GM23338 (cell line): ENCODE measurements at places on chromosomes 7 and 10.

DNA sequence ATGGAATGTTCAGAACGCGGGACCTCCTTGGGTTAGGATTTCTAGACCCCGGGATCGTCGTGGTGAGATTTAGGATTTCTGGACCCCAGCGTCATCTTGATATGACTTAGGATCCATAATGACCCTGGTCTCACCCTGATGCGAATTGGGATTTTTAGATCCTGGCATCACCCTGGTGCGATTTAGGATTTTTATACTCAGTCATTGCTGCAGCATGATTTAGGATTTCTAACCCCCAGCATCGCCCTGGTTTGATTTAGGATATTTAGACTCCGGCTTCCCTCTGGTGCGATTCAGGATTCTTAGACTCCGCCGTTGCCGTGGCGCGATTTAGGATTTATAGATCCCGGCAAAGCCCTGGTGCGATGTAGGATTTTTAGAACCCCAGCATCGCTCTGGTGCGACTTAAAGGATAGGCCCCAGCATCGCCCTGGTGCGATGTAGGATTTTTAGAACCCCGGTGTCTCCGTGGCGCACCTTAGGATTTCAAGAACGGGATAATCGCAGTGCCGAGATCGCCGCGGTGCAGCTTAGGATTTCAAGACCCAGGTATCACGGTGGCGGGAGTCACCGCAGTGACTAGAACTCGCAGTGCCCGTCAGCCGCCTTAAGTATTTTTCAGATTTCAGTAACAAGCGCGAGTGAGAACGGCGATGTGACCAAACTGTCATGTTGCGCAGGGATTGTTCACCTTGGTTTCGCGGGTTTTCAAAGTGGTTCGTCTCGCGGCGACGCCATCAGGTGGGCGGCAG lies 814 bp downstream of the MEST start:
- DNase-seq = peak; percentile 23

GRCh38 chr7:132756484-132756990 lies 180.3 kb upstream of the PLXNA4 start:
- DNase-seq = no peak

- no peak for DNase-seq
Measured at GRCh38 chr7:122637784-122638183, 61.1 kb downstream of the RNF133 start.

DNA sequence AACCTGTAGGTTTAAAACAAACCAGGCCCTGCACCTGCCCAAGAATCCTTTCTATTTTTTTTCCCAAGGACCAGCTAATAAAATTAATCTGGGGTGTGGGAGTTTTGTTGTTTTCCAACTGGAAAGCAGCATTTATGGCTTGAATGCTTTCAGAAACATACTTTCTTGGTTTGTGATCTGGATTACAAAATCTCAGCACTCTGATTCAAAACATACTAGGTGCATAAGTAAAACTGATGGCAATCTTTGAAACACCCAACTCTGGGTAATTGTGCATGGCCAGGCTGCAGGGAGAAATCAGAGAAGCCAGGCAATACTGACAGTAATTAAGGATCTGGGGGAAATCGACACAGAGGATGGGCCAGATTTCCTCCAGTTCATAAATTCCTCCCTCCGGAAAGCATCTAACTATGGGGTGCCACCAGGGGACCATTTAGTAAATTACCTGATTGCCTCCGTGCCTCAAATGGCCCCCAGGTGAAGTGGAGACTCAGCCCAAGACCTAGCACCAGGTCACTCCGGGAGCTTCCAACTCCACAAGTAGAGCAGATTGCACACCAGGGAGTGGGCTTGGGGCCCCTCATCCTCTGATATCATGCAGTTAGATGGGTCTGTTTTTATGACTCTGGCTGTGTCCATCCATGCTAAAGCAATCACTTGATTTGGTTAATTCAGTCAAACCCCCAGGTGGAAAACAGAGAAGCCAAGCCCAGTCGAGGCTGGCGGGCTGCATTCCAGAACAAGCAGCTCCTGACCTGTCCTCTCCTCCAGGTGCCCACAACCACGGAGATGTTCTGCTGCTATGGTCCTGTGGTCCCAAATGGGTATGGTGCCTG lies 15.2 kb upstream of the C10orf53 start:
- DNase-seq = no peak

DNA sequence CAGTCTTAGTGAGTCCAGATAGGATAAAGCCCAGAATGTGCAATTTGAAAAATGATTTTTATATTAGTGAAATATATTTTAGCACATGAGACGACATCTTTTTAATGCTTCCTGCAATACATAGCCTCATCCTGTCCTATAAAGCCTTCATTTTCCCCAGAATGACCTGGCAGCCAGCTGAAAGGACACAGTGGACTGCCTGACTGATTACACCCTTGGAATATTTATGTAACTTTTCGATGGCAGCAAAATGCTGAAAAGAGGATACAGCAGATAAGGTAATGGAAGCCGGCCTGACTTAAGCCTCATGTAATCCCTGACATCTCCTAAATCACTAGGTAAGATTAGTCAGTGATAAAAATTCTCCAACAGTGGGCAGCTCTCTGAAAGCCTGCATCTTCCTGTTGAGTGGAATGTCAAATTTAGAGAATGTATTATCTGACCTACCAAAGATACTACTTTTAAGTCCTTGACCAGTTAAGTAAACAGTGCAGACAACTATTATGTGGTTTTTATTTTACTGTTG lies 210.7 kb upstream of the STEAP1 start:
- no peak for DNase-seq

GRCh38 chr7:147411096-147411495 lies 1179.5 kb upstream of the C7orf33 start:
- DNase-seq = no peak

DNA sequence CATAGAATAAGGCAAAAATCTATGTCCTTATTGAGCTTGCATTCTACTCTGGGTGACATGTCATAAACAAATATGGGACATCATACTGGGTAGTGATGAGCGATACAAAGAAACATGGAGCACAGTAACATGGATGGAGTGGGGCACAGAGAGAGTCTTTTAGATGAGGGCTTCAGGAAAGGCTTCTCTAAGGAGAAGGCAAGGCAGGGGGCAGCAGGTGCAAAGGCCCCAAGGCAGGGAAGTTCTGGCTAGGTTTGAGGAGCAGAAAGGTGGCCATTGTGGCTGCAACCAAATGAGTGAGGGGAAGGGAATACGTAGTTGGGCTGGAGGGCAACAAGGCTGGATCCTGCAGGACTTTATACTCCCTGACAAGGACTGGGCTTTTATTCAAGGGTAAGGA lies 211.4 kb downstream of the HERPUD2 start:
- no peak for DNase-seq

- no peak for DNase-seq
Measured at GRCh38 chr10:35153716-35154115, 27.1 kb downstream of the CREM start.

DNA sequence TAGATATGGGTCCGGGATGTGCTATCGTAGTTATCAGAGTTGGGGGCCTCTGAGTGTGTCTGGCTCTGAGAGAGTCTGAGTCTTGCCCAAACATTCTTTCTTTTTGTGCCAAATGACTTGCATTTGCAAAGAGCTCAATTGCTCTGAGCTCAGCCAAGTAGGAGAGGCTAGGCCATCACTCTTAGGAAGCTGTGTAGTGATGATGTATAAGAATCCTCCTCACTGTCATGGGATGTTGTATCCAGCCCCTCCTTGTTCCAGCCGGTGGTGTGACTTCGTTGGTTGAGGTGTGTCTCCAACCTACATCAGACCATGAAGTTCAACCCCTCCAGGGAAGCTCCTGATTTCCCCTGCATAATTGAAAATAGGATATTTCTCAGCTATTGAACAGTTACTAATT lies 97.5 kb upstream of the NPS start:
- DNase-seq = no peak

DNA sequence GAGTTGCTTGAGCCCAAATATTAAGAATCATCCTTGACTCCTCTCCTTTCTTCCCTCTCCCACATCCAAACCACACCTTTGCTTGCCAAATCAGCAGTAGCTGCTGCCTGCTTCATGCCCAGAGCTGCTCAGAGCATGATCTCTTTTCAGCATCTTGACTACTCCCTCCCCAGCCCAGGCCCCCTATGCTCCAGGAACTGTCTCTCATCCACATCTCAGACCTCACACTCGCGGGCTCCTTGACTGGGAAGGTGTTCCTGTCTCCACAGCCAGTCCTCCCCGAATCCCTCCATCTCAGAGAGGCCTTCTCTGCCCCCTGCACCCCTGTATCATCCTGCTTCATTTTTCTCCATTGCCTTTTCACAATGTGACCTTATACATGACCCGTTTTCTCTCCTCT lies 157.0 kb downstream of the DNAJB6 start:
- no peak for DNase-seq

DNA sequence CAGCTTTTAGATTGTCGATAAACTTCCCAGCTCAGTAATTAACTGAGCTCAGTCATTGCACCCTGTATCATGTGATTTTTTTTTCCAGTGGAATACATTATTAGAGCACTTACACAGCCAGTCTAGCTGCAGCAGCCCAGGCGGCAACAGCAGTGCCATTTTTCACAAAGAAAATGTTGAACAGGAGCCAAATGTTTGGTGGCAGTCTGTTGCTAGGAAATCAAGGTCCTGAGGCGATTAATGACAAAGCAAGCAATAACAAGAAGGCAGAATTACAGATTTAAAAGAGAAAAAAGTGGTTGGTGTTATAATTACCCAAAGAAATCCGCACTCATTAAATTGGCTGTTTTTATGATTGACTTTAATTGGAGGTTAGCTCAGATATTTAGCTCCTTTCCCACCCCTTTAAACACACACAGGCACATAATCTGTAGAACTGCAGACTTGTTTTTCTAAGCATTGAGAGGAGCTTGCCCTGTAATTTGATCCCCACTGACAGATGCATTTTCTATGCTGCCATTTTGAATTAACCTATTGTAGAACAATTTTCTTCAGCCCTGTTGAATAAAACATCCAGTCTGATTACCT lies 267.4 kb downstream of the ADK start:
- DNase-seq = peak; percentile 53

DNA sequence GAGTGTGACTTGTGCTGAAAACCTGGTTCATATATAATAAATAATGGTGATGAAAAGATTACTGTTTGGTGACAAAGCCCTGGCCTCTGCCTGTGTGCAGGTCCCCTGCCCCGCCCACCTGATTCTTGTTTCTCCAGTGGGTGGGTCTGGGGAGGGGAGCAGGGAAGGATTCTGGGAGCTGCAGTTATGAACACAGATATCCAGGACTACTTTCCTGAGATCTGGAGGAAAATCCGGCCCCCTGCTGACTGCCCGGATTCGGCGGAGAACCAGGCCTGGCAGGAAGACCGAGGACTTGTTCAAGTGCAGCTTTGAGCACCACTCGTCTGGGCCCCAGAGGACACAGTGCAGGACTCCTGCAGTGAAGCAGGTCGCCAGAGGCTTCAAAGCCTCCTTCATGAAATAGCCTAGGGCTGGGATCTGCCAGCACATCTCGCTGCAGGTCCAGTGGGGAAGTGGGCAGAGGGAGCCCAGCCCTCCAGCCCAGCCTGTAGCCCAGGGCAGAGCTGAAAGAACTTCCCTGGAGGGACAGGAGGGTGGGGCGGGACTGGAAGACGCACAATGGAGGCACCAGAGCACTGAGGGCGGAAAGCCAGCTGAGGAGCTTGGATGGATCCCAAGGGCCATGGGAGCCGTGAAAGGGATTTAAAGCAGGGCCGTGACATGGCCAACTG lies 7.0 kb downstream of the ATP6V0E2 start:
- no peak for DNase-seq

DNA sequence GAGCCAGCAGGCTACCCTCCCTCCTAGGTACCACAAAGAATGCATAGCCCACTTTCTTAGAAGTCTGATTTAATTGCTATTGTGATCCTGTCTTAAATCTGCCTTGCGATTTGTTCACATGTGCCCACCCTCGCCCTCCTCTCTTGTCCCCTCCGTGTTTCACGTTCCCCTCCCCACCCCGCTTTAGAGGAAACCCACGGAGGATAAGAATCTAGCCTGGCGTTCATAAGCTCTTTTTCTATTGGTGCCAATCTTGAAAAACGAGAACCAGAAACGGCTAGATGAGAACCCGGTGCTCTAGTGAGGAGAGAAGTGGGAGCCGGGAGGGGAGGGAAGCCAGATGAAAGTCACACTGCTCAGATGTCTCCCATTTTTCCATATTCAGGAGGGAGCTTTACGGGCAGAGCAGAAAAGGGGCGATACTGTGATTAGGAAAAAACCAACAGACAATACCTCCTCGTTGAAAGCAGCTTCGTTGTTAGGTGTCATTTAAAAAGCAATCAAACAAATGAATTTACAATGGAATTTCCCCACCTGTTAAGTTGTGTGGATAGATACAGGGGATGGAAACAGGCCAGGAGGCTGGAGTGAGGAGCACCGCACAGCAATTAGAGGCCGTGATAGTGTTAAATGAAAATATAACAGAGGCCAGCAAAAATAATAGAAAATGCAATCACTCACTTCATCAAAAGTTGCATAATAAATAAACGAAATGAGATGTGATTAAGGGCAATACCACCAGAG lies 272.1 kb downstream of the GATA3 start:
- no peak for DNase-seq

- DNase-seq = no peak
Measured at GRCh38 chr10:36202881-36203280, 560.8 kb upstream of the FZD8 start.

DNA sequence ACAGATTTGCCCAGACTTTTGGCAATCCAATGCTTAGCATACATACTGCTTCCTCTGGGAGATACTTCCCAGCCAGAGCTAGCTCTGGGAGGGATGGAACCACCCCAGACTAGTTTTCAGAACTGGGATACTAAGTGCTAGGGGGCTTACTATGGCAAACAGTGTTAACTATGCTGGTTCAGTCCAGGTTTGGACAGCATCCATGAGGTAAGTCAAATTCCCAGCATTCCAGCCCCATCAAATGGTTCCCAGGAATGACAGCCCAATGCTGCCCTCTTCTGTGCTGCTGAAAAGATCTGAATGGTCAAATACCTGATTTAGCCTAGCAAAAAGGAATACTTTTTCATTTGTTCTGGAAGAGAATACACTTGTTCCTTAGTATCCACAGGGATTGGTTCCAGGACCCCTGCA lies 141.7 kb upstream of the CCDC6 start:
- peak; percentile 92 for DNase-seq

- DNase-seq = no peak
Measured at GRCh38 chr7:78280276-78280675, 481.7 kb downstream of the PHTF2 start.

DNA sequence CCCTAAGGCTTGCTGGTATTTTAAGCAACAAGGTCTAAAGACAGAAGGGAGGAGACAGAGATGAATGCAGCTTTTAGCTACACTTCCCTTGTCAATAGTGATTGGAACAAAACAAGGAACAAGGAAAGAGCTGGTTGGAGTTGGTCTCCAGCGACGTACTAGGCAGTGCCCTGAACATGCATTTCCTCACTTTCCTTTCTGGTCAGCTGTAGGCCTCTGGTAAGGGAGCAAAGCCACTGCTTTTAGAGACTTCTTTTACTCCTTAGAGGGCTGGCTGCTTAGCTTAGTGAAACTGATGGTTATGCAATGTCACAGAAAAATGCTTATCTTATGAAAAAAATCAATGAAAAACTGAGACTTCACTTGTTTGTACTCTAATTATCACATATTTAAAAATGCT lies 75.5 kb upstream of the TRIL start:
- DNase-seq = no peak

DNA sequence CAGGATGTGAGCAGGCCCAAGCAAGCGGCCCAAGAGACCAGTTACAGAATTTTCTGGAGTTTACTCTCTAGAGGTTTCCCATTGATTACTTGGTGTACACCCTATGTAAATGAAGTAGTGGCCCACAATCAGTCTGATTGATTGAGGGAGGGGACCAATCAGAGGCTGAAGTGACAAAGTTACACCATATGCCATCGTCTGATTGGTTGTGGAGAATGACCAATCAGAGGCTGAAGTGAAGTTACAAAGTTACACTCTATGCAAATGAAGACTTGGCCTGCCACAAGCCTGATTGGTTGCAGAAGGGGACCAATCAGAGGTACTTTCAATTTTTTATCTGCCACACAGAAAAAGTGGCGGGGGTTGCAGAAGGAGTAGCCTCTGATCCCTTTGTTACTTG lies 83.7 kb downstream of the KIF20B start:
- peak; percentile 46 for DNase-seq
